DMS 273 treated with DMSO at 0.1 percent for 48 hours (cell line): ENCODE measurements at places on chromosomes 1 and 21.

DNA sequence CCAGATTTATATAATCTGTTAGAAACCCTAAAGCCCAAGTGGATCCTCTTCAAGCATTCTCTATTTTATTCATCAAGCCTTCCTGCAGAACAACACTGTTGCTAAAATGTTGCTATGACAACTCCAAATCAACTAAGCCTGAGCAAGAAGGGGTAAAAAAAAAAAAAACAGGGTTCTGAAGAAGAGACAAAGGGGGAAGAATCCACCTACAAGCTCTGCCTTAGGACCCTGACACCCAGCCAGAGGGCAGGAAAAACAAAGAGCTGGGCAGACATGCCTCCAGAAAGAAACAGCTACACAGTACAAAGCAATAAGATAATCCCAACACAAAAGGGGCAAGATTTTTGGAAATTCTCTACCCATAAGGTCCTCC is 1.3 kb downstream of the USF1 start:
- no peak for DNase-seq

DNA sequence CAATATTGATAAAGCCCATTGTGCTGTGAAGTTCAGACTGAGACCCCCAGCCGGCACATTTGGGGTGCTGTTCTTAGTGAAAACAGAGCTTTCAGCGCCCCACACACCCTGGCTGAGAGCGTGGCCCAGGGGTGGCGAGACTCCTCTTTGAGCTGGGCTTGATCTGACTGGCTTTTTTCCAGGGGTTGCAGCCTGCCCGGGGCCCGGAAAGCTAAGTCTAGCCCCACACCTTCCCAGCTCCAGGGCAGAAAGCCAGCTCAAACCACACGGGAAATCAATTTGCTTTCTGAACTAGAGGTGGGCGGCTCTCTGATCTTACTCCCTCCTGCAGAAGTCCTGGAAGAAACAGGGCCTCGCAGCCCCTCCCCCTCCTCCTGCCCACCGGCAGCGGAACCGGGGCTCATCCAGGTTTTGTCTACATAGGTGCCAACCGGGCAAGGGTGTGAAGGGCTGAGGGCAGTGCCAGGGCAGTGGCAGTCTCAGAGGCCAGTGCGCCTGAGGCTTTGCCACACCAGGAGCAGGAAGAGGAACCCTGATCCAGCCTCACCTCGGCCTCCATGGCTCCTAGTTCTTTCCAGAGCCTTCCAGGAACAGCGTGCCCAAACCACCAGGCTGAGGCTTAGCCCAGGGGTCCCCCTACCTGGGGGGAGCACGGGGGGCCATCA is 155.3 kb downstream of the NPHP4 start:
- DNase-seq, result no peak

- DNase-seq, result no peak
These were observed 177.9 kb downstream of the CDC42BPA start for GRCh38 chr1:227140376-227140775.

DNA sequence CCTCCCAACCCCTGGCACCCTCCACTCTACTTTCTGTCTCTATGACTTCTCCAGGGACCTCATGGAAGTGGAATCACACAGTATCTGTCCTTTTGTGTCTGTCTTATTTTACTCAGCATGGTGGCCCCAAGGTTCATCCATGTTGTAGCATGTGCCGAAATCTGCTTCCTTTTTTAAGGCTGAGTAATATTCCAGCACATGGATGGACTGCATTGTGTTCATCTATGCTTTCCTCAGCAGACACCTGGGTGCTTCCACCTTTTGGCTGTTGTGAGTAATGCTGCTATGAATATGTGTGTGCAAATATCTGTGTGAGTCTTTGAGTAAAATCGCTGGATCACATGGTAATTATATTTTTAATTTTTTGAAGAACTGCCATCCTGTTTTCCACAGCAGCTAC is 1.6 kb upstream of the PFKL start:
- DNase-seq, result no peak

GRCh38 chr1:226657895-226658545 is 81.1 kb downstream of the ITPKB start:
- DNase-seq, result peak; percentile 41
